ENCODE measurements at places on chromosomes 2 and 18.

DNA sequence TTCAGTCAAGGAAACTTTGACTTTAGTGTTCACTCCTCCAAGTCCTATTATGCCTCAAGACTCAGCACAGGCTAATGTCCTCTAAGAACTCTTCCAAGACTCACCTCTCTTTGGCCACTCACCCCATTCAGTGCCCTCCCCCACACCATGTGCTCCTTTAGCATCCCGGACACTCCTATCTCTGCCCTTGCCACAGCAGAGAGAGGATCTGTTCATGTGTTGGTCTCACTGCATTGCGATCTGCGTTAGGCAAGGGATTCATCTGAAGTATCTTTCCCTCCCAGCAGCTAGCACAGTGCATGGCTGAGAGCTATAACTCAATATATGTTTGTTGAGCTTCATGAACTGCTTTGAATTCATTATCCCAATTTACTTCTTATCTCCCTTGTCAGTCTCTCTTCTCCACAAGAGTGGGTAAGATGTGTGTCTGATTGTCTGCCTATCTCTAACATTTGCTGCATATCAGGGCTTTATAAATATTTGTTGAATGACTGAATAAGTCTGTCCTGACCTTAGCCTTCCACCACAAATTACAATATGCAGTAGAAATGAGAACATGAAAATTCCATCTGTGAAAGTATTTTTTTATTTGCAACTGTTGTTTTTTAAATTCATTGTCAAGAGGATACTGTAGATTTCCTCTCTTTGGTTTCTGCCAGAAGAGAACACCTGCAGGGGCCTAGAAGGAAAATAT lies 179.9 kb upstream of the NCKAP5 start:
- no peak for DNase-seq

DNA sequence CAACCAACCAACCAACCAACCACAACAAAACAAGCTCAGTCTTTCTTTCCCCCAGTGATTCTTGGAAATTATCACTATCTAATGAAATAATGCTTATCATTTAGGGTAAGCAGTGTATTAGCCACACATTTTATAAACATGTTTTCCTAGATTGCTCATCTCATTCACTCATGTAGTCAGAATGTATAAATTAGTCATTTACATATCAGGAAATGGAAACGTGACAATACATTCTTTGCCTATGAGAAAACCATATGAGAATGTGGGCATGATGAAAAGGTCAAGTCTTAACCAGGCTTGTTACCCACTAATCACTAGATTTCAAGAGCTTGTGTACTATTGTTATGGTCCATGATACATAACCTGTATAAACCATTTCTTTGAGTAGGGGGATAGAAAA lies 1583.4 kb upstream of the PIK3C3 start:
- no peak for DNase-seq

DNA sequence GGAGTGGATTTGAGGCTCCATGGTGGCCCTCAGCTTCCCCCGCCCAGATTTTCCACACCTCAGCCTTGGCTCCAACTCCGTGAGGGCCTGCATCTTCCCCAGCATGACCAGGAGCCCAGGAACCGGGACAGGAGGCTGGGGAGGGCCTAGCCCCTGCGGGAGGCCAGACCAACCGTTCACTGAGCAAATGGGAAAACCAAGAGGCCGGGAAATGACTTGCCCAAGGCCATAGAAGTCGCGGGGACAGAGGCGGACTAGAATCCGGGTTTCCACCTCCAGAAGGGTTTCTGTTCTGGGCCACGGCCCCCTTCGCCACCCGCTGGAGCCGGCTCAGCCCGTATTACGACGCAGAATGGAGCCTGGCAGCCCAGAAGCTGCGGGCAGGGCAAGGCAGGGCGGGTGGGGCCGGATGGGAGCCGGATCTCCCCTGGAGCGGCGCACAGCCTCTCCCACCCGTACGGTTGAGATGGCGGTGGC lies 7.9 kb upstream of the CRYBA2 start:
- no peak for DNase-seq

GRCh38 chr2:49914281-49914680 lies 760.0 kb upstream of the FSHR start:
- DNase-seq: no peak

GRCh38 chr2:144848423-144848822 lies 328.5 kb upstream of the ZEB2 start:
- DNase-seq: no peak
